ENCODE measurements at places on chromosomes 2 and 18.

DNA sequence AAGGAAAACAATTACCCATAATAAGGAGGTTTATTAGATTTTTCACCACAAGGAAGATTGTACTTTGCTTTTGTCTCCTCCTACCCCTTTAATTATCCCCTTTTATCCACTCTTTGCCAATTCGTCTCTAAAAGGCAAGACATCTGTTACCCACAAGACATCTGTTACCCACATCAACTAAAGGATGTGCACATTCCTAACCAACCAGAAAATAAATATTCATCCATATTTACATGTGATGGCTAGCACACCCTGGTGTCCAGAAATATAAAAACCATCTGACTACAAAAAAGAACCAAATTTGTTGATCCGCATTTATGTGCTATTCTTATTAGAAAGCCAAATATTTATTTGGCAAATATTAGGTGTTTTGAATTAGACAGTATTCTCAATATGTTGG, 35.7 kb downstream of the ACVR1C start:
- no peak for DNase-seq

- no peak for DNase-seq
Observed at GRCh38 chr2:24339856-24340262, 20.5 kb downstream of the ITSN2 start.

DNA sequence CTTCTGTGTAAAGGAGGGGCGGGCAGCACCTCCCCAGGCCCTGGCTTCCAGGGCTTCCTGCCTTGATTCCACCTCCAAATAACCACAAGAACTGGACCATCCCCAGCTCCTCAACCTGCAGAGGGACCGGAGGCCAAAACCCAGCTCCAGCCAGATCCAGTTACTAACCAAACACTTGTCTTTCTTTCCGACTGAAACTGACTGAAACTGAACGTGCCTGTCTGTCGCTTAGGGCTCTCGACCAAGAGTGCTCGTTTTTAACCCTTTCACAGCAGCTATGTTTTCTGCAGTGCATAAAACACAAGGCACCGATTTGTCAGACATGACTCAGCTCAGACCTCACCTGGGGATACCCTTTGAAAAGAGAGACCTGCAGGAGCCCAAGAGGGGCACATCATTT, 249.9 kb upstream of the SIX2 start:
- DNase-seq: no peak

- DNase-seq: no peak
Observed at GRCh38 chr18:44693030-44693784, 12.5 kb downstream of the SETBP1 start.

- DNase-seq: no peak
Observed at GRCh38 chr2:154974041-154974440, 275.5 kb downstream of the KCNJ3 start.

DNA sequence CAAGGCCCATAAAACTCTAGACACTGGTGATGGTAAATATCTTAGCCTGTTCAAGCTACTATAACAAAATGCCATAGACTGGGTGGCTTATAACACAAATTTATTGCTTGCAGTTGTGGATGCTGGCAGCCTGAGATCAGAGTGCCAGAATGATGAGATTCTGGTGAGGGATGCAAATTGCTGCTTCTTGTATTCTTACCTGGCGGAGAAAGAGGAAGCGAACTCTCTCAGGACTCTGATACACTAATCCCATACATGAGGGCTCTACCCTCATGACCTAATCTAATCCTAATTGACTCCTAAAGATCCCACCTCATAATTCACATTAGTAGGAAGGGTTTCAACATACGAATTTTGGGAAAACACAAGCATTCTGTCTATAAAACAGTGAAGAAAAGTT, 4.6 kb upstream of the IER3IP1 start:
- no peak for DNase-seq

DNA sequence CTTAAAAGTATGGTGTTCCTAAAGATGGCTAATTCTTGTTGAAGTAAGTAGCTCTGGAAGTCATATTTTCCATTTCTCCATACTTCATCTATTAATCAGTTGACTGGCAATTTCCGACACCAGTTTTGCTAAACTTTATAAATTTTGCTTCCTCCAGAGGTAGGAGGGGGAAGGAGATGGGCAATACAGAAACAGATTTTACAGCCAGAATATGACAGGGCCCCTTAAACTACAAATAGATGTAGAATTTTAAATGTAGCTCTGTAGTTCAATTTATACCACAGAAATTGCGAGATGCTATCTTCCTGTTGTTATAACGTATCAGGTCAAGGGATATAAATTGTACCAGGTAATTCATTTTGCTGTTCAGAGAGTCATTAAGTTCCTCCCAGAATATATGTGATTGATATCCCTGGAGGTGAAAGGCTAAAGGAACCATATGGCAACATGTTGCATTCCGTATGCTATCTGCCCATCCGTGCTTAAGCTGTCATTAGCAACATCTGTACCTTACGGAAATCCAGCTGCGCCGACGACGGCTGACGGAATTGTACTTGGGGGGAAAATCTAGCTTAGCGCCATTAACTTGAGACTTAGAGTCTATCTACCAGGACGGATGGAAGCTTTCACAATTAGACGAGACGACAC, 8.4 kb upstream of the NR4A2 start:
- DNase-seq: no peak

DNA sequence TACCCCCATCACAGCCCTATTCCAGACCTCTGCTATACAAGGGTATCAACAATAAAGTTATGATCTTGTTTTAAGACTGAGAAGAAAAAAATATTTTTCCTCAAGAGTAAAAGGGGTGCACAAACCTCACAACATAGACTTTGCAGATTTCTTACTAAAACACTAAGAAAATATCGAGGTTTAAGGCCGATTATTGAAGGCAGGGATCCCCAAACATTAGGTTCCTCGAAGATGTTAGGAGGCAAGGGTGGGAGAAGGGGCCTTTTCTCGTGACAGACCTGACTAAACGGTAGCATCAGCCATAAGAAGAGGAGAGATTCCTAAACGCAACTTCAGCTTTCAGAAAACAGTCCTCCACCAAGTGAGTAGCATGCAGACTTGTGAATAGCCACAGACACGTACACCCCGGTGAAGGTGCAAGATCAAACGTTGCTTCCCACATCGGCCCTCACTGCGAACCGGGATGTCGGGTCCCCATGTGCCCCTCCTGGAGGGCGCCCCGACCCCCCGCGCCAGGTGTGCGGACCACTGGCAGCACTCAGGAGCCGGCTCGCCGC, 678 bp downstream of the PIAS2 start:
- no peak for DNase-seq

DNA sequence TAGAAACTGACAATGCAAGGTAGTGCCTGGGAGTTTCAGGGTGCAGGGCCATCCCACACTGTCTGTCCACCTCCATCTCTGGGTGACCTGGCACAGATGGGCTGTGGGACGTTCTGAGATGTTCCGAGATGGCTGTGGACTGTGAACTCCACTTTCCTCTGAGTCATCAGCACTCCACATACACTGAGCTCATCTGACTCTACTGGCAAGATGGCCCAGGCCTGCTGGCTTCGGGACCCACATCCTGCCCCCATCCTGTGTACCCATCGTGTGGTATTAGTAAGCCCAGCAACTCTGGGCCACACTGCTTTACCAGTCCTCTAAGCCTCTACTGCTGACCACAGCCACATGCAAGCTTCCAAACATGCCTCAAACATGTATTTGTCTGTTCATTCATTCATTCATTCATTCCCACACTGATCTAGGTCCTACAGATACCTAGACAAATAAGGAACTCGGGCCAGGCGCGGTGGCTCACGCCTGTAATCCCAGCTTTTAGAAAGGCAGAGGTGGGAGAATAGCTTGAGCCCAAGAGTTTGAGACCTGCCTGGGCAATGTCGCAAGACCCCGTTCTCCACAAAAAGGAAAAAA, 124.8 kb upstream of the CXCR4 start:
- no peak for DNase-seq

DNA sequence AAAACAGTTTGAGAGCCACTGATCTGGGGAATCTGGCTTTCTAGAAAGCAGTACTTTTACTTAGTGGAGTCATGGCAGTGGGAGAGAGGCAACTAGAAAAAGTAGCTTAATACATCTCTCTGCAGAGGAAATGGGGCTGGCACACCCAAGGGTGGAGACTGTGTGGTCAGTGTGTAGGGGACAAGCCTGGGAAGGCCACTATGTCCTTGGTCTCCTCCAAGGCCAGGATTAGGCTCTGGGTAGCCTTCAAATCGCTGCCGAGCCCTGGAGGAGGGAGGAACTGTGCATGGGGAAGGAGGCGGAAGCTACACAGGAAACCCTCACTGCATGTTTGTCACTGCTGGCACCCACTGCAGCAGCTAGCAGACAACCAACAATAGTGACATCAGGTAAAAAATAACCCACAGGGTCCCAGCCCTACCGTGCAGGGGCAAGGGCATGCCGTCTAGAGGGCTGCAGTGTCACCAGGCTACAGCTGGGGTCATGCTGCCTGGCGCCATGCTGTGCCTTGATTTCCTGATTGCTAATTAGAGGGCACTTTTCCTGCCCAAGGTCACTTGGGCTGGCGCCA, 34.8 kb downstream of the LBH start:
- no peak for DNase-seq

DNA sequence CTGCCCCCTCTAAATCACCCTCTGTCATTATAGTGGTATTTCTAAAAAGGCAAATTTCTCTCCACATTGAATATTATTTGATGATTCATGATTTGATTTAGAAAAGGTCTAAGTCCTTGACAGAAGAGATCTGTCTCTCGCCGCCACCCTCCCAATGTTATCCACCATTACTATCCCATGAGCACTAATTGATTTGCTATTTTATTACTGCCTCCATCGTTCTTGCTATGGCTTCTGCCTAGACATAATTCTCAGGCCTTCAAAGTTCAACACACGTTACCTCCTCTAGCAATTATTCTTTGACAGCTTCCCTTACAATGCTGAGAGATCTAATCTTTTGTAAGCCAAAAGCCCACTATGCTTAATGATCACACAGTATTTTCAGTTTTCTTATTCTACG, 507.0 kb upstream of the CHAC2 start:
- DNase-seq: no peak

DNA sequence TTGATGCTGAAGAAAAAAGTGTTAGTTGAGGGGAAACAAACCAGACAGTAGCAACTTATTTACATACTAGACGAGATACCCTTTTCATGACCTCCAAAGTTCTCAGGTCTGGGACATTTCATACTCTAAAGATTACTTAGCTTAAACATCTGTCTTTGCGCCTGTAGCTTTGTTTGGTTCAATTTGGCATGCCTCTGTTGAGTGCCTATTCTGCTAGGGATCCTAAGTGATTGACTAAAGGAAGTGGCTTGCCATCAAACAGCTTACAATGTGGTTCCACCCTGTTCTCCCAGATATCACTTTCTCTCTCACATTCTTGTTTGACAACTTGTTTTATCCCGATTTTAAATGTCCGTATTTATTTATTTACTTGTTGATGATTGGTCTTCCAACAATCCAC, 488.8 kb downstream of the PARD3B start:
- no peak for DNase-seq
